ENCODE measurements at places on chromosomes 2 and 18.

DNA sequence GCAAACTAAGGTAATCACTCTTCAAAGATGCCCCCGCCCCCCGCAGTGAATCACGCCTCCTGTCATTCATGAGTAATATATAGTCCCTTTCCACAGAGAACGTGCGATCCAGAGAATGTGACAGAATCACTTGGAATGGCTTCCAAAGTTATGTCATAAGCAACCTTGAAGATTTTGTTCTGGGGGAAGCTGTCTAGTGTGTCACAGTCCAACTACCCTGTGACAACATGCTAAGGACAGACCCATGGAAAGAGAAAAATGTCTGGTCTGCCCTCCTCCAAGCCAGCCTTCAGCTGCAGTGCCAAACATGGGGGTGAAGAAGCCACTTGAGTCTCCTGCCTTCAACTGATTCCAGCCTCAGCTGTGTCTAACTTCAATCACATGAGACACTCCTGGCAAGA is 259.1 kb downstream of the SS18 start:
- no peak for DNase-seq

- DNase-seq: no peak
Observed at GRCh38 chr2:70887208-70887549, 48.5 kb upstream of the ATP6V1B1 start.

DNA sequence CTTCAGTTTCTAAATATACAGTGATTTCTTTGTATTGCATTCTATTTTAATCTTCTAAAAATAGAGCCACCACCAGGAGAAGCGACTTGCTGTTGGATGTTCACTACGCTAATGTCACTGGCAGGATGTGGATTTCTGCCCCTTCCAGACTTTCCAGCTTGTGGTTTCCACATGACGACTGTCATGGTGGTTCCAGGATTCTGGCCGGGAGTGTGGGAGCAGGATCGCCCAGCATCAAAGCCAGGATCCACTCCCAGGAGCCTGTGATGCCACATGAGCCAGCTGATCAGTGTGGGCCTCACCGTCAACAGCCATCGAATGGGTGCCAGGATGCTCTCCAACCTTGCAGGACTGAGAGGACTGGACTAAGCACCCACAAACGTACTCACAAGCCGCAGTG is 148.8 kb downstream of the HDAC4 start:
- DNase-seq: no peak

DNA sequence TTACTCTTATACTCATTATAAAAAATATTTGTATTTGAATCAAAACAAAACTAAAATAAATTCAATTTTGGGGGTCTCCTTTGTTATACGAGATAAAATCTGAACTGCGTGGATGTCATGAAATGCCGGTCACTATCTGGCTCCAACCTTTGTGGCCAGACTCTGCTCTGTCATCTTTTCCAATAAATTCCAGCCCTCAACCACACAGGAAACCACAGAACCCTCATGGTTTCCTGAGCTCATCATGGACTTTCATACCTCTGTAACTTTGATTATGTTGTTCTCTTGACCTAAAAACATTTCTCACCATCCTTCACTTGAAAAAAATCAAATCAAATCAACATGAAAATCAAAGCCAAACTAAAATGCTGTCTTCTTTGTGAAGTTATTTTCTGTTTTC is 724.7 kb downstream of the METTL4 start:
- DNase-seq: no peak

- DNase-seq: no peak
Observed at GRCh38 chr2:62340994-62341484, 145.1 kb downstream of the B3GNT2 start.

- DNase-seq: no peak
Observed at GRCh38 chr18:26540043-26540628, 8.2 kb downstream of the KCTD1 start.

DNA sequence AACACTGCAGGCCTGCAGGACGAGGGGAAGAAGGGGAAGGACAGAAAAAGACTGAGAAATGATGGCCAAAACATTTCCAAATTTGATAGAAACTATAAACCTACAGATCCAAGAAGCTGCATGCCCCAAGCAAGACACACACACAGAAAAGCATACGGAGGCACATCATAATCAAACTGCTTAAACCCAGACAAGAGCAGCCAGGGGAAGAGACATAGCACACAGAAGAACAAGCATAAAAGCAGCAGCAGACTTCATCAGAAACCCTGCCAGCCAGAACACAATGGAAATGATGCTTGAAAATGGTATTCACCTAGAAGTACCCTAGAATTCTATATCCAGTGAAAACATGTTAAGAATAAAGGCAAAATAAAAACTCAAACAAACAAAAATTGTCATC is 57.2 kb upstream of the RNU4ATAC start:
- DNase-seq: no peak

GRCh38 chr18:54867131-54867530 is 38.9 kb downstream of the RAB27B start:
- no peak for DNase-seq

DNA sequence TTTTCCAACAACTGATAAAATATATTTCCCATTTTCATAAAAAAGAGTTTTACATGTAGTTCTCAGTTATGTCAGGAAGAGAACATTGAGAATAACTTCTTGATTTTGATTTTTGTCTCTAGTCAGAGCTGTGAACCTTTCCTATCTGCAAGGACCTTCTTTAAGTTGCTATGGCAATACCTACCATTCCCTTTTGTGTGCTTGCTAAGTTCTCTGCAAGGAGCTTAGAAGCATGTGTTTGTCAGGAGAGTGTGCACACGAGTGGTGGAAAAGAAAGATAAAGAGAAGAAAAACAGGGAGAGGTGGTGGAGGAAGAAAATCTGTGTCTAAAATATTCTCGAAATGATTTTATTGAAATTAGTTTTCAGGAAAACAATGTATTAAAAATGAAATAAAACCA is 140.3 kb upstream of the SLC8A1 start:
- no peak for DNase-seq

GRCh38 chr2:106664669-106665068 is 177.5 kb downstream of the CD8B2 start:
- no peak for DNase-seq

- no peak for DNase-seq
Observed at GRCh38 chr2:156088587-156088986, 243.9 kb downstream of the NR4A2 start.

GRCh38 chr2:46564350-46564749 is 85.0 kb downstream of the TMEM247 start:
- DNase-seq: no peak

- no peak for DNase-seq
Observed at GRCh38 chr2:136112317-136113208, 5.4 kb downstream of the CXCR4 start.

GRCh38 chr2:60439219-60439974 is 114.1 kb downstream of the BCL11A start:
- no peak for DNase-seq

DNA sequence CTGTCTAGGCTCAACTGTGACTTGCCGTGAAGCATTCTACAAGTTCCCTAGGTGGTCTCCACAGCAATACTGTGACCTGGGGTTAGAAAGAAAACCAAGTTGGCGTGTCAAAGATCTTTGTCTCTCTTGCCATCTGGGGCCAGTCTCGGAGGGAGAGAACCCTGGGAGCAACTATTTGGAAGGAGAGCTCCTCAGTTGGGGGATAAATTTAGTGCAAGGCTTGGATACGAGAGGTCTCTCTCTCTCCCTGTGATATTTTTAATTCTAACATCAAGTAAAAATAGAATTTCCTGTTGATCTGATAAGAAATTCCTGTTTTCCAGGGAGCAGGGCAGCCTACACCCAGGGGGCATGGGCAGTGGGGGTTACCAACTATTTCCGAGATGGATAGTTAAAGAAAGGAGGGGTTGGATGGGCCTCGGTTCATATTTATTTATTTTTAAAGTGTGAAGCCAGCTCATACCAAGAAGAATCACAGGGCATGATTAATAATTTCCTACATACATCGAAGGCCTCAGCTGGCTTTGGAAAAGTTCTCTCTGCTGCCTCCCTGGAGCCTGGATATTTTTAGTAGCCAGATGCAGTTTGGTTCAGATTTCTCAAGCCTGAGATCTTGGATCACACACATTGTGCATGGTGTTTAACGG is 62.8 kb downstream of the EHD3 start:
- DNase-seq: no peak

- DNase-seq: no peak
Observed at GRCh38 chr2:98907385-98907784, 28.6 kb downstream of the CRACDL start.

DNA sequence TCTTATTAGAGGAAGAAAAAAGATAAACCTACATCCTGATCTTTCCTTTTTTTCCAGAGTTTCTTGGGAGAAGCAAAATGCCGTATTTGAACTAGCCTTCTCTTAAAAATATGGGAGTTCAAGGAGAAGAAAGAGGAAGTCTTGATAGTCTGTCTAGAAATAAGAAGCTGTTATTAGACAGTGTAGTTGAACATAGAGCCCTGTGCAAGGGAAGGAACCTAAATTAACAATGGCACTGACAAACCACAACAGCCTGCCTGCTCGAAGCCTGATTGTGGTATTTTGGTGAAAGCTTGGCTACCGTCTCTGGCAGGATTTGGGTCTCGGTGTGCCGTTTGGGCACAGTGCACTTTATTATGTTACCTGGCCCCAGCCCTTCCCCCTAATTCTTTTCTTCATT is 17.1 kb downstream of the SMARCAL1 start:
- DNase-seq: no peak

DNA sequence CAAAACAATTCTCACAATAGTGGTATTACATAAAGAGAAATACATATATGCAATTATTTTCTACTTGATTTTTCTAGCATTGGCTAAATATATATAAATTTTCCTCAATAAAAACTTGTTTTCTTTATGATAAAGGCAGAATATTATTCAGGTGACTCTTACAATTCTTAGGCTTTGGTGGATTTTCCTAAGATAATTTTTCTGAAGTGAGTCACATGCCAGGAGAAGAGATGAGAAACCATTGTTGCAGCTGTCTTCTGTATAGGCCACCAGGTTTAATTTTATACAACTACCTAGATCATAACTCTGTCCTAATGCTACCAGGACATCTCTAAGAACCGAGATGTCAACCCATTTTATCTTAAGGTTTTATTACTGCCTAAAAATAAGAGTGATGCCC is 552.4 kb upstream of the CDH2 start:
- no peak for DNase-seq

- DNase-seq: no peak
Observed at GRCh38 chr2:120229341-120229740, 6.1 kb upstream of the TMEM185B start.

DNA sequence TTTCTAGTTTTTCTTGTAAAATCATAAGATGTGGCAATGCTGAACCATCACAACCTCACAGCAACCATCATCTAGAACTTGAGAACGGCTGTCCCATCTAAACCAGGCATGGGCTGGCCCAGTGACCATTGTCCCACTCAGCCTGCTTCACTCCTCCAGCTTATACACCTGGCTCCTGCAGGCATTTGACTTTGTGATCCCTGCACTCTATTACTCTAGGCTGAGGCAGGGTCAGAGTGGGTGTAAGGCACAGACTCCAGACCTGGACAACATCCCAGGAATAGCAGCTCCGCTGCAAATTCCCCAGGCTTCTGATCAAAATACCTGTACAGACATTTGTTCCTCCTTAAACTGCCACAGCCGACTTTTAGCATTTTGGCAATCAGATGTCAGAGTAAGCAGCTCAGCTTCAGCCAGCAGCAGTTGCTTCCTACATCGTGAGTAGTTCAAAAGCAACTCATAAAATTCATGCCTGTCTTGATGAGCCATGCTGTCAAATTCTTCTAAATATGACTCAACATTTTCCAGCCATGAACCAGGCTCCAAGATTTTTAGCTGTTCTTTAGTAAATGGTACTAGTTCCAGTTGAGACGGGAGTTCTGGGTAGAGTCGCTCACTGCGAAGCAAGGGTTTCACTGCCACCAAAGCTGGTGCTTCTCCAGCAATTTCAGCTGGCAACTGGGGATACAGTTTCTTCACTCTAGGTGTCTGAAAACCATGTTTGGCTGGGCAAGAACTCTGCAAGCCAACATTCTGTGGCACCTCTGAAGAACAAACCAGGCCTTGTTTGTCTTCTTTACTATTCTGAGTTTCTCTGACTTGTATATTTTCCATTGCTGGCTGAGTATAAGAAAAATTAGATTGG is 12.8 kb downstream of the EPG5 start:
- no peak for DNase-seq

DNA sequence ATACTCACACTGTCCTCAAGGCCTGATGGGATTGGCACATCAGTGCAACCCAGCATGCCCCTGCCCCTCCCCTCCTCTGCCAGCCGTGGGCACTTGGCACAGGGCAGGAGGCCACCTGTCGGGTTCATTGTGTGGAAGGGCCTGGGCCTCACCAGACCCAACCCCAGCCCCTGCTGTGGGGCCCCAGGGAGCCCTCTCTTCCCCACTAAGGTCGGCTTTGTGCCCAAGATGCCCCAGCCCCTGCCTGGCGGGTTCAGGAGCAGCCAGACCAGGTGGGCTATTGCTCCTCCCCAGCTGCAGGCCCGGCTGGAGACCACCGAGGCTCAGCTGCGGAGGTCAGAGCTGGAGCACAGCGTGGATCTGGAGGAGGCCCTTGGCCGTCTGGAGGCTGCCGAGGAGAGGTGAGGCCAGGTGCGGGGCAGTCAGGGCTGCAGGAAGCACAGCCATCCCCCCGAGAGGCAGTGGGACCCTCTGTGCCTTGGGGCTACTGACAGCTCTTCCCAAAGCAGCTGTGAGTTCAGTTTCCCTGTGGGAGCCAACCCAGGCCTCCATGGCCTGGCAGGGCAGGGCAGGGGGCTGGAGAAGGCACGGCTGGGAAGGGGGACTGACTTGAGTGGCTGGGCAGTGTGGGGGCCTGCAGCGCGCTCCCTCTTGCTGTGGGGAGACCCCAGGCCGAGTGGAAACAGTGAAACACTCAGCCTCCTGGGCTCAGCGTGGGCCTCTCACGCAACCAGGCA is 16.3 kb downstream of the CROCC2 start:
- DNase-seq: no peak

GRCh38 chr18:45713239-45713638 is 10.7 kb upstream of the SLC14A1 start:
- DNase-seq: no peak

DNA sequence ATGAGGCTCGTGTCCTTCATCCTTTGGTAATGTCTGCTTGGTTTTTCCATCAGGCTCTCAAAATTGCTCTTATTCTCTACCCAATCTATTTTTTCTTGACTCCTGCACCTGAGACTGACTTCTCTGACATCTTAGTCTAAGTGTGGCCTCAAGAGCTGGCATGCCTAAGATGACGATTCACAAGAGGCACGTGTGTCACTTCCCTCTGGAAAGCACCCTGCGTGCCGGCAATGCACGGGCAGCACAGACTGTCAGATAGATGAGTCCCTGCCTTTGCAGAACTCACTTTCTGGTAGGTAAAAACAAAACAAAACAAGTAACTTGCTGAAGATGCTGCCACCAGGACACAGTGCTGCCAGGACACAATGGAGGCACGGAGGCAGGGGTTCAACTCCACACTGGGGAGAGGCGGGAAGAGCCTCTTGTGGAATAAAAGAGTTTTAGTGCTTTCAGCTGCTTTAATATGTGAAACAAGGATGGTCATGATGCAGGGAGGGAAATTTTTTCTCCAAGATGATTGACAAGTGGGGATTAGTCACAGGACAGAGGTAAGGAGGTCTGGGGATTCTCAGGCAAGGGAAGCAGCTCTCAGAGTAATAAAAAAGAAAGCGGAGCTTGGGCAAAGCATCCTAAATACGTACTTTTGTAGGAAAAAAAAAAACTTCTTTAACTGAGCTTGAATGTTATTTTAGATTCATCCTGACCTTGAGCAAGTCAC is 27.3 kb downstream of the CYB5A start:
- no peak for DNase-seq

Data from activated naive CD4-positive, alpha-beta T cell treated with Interleukin-2 at 50 U/mL for 16 hours (primary cell).